ENCODE measurements at places on chromosomes 3 and 15. TPM values are rescaled to one million over a fixed set of nuclear protein-coding genes. Genes with fewer than 3 reads are reported as not detected.

DNA sequence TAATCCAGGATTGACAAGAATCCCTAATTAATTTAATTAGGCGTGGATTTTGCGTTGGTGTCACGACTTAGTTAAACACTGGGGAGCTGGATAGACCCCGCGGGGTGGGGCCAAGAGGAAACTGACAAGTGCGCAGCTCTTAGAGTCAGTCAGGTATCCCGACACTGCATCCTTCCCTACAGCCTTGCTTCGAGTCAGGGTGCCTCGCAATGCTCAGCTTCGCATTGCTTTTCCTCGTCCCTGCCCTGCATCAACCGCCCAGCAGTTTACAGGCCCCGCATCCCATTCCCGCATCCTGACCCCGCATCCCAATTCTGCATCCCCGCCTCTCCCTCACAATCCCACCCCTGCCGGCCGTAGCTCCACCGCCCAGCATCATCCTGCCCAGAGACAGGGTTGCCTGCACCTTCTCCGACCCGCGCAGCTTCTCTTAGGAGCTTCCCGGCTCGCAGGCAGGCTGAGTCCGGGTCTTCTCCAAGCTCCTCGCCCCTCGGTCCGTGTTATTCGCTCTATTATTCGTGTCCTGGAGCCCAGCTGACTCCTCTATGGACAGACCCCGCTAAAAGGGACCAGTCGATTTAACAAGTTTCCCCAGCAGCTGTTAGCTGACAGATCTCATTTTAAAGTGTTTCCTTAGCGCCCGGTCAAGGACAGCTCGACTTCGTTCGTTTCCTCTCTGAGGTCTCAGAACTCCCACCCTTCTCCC, 699 bp upstream of the SHOX2 start:
- no peak for DNase-seq

GRCh38 chr15:79064496-79064895, 26.1 kb downstream of the RASGRF1 start:
- DNase-seq, result no peak

The LMAN1L gene
- not detected for total RNA-seq

The EFCC1 gene
- total RNA-seq, result 6.8 TPM

The SNRPN gene
- total RNA-seq, result 706 TPM

Measured in thyroid gland (tissue), 4 donors.